NCI-H187 (cell line): ENCODE measurements at places on chromosomes 5 and 9.

GRCh38 chr9:24912767-24913166 lies 367.1 kb upstream of the IZUMO3 start:
- no peak for DNase-seq

DNA sequence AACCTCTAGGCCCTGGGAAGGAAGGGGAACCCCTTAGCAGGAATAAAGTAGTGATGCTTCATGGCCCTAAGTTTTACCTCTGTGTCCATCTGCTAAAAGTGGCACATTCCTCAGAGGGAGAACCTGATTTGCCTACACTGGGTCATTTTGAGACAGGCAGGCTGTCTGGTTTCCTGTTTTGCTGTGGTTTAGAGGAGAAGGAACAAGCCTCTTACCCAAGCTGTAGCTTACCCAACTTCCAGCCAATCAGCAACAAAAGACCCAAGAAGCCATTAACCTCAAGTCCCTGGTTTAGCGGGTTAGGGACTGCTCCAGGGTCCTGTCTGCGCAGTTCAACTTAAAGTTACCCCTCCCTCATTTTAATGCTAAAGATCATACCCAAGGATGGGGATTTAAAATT lies 411.0 kb downstream of the MAT2B start:
- no peak for DNase-seq

GRCh38 chr9:4196886-4197285 lies 103.0 kb downstream of the GLIS3 start:
- no peak for DNase-seq

DNA sequence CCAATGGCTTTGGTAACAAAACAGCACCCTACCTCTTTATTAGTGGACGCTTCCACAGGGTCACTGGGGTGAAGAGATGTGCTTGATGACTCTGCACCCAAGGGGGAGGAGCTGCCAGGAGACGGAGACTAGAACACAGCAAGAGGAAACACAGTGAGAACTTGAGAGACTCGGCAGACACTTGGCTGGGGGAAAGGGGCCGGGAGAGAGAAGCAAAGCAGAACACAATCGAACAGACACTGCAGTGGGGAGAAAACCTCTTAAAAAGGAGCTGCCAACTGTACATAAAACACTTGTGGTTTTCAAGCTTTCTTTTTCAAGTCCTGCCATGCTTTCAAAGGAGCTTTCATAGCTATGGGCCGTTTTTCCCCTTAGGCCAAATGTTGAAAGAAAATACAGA lies 151.0 kb downstream of the ENTREP1 start:
- no peak for DNase-seq

- DNase-seq: no peak
These were observed 288.9 kb upstream of the MPDZ start for GRCh38 chr9:13568405-13568804.

GRCh38 chr9:121294866-121295661 lies 27.1 kb downstream of the GSN start:
- no peak for DNase-seq

DNA sequence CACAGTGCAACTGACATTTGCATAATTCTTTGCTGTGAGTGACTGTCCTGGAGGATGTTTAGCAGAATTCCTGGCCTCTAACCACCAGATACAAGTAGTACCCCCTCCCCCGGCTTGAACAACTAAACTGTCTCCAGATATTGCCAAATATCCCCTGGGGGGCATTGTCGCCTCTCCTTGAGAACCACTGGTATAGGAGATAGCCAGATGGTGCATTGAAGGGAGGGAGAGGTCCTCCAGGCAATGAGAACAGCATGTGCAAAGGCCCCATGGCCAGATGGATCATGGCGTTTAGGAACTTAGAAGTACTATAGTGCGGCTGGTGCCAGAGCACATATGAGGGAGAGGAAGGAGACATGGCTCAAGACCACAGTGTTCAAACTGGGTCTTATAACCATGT lies 18.9 kb upstream of the ORM1 start:
- DNase-seq: no peak

GRCh38 chr5:28505121-28505520 lies 1466.7 kb upstream of the CDH9 start:
- DNase-seq: no peak

DNA sequence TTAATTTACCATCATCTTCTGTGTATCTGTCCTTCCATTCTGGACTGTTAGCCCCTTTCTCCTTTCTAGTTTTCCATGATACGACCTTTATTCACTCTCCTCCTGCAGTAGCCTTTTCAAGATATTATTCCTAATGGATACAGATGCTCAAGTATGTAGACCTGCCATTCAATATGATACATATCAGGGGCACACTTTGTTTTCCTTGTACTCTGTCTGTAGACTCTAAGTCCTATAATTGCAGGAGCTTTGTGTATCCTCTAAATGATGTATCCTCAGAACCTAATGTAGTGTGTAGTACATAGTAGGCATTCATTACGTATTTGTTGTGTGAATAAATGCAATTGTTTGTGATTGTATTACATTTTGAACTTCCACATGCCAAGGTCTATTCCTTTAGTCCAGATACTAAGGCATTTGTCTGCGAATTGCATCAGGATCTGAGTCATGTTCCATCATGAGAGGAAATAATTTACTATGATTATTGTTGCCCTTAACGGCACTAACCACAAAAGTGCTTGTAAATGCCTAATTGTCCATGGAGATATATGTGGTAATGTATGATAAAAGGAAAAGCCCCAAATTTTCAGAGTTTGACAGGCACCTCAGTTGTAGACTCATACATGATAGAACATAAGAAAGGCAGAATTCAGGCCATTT lies 57.1 kb upstream of the IZUMO3 start:
- no peak for DNase-seq

DNA sequence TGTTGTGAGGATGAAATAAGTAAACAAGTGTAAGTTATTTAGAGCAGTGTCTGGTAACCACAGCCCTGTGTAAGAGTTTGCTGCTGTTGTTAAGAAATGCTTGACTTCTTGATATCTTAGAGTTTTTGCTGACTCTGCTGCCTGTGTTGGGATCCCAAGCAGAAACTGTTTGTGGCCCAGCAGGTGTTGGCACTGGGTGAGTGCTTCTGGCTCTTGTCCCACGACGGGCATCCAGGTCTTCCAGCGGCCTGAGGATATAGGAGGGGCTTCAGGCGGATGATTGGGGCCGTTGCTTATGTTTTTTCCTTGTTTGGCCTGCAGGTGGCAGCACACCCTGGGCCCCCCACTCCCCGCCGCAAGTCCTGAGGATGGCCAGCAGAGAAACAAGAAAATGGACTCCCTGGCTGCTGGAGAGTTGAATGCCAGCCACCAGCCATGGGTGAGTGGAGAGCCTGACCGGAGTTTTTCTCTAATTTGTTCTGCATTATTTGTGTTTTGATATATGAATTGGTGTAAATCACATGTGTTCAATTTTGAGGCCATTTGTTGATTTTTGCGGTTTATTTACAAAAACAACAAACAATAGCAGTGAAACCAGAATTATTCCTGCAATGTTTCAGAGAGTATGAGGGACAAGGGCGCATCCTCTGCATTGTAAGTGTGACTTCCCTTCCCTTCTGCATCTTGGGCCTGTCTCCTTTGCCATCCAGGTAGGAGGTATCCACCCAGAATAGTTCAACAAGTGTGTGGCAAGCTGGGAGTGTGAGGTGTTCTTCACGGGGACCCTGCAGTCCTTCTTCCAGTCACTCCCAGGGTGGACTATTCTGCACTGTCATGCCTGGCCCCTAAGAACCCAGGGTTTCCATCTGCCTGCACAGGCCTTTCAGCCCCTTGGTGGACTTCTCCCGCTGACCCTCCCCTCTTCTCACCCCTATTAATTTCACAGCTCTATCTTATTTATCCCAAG lies 50.3 kb downstream of the SLC22A5 start:
- no peak for DNase-seq

DNA sequence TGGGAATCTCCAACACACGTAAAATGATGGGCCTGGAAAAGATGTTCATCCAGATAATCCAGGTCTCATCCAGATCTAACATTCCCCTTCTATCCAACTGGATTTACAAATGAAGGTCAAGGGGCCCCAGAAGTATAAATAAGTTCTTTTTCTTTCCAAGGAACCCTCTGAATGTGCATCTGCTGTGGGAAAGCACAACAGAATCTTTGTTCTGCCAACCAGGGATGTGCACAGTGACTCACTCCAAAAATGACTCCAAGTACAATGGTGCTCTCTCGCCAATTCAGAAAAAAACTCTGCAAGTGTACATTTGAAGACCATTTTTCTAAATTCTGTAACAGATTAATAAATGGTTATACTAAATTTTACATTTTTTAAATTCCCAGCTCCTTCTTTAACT lies 12.4 kb downstream of the RAPGEF6 start:
- no peak for DNase-seq

DNA sequence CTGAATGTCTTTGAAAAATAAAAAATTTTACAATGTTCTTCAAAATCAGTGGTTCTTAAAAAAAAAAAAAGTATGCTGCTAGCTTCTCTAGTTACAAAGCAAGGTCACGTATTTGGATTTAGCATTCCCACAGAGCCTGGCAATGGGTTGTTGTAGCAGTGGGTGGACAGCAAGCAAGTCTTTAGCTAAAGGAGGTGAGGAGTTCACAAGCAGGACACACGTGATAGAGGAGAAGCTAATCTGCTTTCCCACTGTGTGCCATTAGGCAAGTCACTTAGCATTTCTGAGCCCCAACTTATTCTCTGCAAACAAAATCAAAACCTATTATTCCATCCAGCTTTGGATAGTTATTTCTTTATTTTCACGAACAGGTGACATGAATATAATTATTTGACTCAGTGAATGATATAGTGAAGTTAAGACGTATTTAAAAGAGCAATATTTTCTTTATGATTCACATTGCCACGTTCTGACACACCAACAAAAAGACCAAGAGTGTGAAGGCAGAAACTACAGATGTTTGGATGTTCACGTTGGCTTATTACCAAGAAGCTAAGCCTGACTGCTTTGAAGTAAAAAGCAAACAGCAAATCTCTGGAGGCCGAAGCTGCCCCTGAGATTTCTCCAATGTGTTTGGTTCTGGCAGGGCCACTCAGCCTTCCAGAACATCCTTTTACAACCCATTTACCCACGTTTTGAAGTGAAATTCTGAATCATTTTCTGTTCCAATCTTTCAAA lies 612.1 kb upstream of the CDH6 start:
- DNase-seq: no peak

GRCh38 chr5:130402906-130403305 lies 498.6 kb downstream of the CHSY3 start:
- no peak for DNase-seq

DNA sequence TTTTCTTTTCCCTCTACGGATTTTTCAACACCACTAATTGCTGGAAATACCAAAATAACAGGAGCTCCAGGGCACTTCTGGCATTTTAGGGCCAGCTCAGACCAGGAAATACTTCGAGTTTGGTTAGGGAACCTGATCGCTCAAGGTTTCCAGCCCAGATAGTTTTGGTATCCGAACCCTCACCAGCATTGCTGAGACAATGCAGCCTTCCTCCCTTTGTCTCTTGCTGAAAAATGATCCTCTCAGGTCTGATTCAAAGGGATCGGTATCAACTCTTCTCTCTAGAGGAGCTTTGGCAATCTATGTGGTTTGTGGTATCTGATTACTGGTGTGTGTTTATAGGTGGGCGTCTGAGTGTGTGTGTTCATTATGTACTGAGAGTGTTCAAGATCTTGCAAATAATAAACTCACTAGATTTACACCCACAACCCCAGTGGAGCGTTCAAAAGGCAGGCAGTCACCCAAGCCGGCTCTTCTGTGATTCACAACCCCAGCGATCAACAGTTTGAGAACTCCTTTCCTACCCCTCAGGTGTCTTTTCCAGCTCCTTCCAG lies 122.8 kb upstream of the EGFLAM start:
- no peak for DNase-seq

- no peak for DNase-seq
These were observed 99.7 kb downstream of the PCSK5 start for GRCh38 chr9:75990156-75990555.

- no peak for DNase-seq
These were observed 1.5 kb downstream of the FAM170A start for GRCh38 chr5:119630752-119631440.

- no peak for DNase-seq
These were observed 139.9 kb downstream of the RFX3 start for GRCh38 chr9:3385871-3386270.

- DNase-seq: no peak
These were observed 18.7 kb upstream of the CARNMT1 start for GRCh38 chr9:75046725-75047345.

DNA sequence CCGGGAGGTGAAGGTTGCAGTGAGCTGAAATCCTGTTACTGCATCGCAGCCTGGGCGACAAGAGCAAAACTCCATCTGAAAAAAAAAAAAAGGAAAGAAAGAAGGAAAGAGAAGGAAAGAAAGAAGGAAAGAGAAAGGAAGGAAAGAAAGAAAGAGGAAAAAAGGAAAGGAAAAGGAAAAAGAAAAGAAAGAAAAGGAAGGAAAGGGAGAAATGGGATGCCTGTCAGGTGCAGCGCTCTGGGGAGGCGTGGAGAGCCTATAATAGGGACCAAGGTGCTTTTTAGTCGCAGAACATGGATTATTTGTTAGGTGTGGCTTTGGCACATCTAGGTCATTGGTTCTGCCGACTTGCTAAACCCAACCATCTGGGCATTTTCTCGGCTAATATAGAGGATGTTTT lies 17.9 kb downstream of the EXOSC2 start:
- DNase-seq: no peak

DNA sequence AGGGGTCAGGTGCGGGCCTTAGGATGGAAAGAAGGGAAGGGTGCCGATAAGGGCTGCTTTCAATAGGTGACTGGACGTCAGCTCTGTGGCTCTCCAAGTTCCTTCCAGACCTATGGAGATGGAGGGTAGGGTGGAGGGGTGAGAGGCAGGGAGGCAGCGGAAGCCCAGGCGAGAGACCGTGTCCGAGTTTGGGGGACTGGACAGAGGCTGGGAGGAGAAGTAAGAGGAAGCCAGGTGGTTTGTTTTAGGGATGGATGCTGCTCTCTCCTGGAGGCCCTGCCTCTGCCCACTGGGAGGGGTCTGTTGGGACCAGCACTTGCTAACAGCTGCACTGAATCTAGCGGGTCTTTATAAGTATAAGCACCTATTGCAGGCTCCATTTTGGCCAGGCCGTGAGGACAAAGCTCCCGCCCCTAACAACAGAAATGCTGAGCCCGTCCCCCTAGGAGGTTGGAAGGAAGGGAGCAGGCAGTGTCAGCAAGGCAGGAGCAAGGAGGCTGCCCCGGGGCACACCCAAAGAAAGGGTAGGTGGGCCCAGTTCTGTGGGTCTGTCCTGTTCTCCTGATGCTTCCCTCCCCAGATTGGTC lies 167.5 kb downstream of the DAB2IP start:
- no peak for DNase-seq

GRCh38 chr9:98826716-98827115 lies 19.2 kb downstream of the GALNT12 start:
- no peak for DNase-seq

- no peak for DNase-seq
These were observed 25.0 kb upstream of the SNX2 start for GRCh38 chr5:122749886-122750285.
